ENCODE measurements at places on chromosomes 3 and 15.
A peak's percentile ranks its signal among the peaks of the same experiment; 100 is the strongest.

- no peak for DNase-seq
These were observed 188.2 kb downstream of the VPS13C start for GRCh38 chr15:61871926-61872522.

DNA sequence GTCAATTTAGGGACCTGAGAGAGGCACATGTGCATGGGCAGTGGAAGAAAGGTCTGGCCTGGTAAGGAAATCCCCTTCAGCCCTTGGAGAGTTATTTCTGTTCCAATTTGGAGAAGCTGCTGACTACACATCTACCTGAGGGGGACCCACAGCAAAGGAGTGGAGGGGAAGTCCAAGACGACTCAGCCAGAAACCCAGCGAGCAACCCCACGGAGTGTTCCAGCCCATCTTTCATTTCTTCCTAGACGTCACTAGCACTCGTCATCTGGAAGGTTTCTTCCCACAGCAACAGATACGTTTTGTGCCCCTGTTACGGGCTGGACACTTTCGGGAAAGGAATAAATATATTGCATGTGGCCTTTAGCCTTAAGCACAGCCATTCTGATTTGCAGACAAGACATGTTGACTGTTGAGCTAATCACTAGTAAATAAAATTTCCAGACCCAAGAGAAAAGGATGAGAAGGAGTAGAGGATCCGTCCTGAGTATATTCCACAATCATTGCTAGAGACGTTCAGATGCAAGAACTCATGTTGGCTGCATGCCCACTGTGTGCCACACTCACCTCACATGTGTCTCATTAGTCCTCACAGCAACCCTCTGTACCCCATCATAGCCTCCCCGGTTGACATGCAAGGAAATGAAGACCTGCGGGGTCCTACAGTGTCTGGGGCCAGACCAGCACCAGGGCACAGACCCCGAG lies 7.8 kb upstream of the FAM174B start:
- DNase-seq = peak; percentile 57

DNA sequence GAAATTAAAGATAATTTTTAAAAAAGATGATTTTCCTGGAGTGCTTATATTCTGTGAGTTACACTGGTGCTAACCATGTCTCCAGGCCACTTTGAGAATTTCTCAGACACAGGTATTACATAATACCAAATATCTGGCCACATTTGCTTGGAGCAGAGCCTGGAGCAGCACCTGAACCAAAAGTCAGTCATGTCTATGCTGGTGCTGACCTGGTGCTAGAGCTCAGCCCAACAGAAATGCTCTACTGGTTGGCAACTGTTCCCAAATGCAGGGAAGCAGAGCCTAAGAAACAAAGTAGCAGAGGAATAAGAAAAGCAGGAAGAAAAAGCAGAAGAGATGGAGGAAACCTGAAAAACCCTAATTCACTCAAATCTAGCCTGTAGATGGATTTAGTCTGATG lies 135.7 kb upstream of the SLC7A14 start:
- no peak for DNase-seq

DNA sequence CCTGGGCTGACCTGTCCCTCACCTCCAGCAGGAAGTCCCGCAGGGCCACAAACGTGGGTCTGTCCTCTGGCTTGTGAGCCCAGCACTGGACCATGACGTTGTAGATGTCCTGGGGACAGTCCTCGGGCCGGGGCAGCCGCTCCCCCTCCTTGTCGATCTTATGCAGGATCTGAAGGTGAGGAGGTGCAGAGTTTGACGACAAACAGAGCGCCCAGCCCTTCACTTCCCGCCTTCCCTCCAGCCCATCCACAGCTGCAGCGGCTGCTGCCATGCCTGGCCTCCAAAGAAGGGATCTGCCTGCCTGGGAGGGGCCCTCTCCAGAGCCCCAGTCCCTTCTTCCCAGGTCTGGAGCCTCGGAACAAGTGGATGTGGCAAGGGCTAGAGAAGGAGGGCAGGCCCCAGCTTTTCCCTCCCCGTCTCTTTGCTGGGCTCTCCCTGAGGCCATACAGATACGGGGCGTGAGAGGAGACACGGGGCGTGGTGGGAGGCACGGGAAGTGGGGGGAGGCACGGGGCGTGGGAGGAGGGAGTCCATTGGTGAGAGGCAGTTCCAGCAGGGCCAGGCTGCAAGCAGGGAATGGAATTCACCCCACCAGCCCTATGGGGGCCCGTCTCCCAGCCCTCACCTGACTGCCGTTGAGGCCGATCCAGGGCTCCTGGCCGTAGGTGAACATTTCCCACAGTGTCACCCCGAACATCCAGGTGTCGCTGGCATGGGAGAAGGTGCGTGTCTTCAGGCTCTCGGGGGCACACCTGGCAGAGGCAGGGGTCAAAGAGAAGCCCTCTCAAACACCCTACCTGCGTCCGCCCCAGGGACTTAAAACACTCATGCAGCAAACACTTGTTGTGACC lies 29.7 kb downstream of the TNK2 start:
- DNase-seq = no peak

DNA sequence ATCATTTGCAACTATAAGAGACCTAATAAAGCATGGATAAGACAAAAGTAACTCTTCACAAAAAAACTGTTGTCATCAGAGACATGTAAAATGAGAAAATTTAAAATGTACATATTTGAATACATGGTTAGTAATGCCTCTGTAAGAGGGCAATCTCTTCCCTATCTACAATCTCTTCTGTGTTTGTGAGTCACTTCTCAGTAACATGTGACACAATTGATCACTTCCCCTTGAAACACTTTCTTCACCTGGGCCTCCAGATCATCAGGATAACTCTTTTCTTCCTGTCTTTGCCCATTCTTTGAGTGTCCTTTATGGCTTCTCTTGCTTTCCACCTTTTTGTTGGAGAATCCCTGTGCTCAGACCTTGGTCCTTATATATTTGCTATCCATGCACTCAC lies 50.4 kb downstream of the TFDP2 start:
- DNase-seq = no peak

GRCh38 chr15:83658430-83659416 lies 4.8 kb downstream of the ADAMTSL3 start:
- DNase-seq = no peak

DNA sequence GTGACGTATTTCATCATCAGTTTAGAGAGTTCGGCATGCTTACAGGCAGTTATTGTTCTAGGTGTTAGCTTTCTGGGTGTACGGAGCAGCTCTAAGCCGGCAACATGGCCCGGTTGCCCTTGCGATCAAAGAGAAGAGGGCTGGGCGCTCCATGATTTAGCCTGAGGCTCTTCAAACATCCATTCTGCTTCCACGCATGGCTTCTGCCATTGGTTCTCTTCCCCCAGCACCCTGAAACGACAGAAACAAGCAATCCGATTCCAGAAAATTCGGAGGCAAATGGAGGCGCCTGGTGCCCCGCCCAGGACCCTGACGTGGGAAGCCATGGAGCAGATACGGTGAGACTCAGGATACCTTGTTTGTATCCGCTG lies 574 bp downstream of the NGRN start:
- DNase-seq = peak; percentile 62

Measured in activated CD4-positive, alpha-beta T cell treated with anti-CD3 and anti-CD28 coated beads for 48 hours (primary cell).